ENCODE measurements at places on chromosomes 3 and 15. TPM values are rescaled to one million over a fixed set of nuclear protein-coding genes. Genes with fewer than 3 reads are reported as not detected.

DNA sequence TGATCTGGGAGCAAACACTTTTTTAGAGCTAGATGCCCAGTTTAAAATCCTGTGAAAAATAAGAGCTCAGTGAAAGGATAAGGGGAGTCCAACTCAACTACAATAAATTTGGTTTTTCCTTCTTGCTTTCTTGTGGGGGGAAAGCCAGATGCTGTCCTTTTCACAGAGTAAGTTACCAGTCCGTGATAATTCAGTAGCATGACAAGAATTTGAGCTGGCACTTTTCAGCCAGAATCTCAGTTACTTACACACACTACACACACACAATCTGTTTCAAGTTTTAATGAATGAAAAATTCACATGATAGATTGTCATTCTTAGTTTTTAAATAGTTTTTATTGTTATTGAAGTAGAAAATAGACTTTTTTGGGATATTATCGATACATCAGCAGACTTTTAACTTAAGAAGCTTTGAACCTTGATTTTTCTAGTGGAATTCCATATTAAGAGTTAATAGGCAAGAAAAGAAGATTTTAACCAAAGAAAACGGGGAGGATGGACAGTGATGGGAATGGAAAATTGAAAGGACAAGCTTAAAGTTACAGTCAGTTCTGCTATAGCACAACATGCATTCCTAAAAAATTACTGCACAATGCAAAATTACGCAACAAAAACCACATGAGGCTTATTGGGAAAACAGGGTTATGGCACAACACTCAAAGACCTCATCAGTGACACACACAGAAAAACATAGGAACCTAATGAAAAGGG, 47.0 kb downstream of the PSMD6 start:
- DNase-seq, result no peak

DNA sequence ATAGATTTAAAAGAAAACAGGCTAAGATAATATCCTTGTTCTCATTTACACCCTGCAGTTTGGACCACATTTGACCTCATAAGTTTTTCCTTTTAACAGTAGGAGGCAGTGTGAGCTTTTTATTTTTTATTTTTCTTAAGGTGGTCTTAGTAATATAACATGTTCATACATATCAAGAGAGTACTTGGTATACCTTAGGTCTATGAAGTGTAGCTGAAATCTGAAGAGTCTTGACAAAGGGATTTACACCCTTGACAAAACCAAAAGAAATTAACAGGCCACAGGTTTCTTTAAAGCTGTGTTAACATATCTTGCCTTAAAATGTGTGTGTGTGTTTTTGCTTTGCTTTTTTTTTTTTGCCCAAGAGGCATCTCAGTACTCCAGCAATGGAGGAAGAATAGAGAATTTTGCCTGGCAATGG, 3.2 kb downstream of the RAP2B start:
- DNase-seq, result no peak

The GOLGA8N gene
- total RNA-seq, result 36.9 TPM

- DNase-seq, result no peak
Measured at GRCh38 chr3:150238995-150239619, 169.0 kb upstream of the TSC22D2 start.

The SLC6A11 gene
- not detected for total RNA-seq
